ENCODE measurements at places on chromosomes 12 and 14.

DNA sequence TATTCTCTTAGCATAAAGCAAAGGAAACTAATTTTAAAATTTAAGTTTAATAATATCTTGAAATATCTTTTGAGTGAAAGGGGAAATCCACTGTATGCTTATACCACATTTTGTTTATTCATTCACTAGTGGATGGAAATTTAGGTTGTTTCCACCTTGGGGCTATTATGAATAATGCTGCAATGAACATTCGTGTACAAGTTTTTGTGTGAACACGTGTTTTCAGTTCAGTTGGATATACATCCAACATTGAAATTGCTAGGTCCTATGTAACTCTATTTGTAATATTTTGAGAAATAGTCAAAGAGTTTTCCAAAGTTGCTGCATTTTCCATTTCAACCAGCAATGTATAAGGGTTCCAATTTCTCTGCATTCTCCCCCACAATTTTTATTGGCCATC, 83.7 kb upstream of the ETV6 start:
- no peak for DNase-seq

- DNase-seq, result no peak
Measured at GRCh38 chr14:38839694-38840365, 263.2 kb downstream of the SEC23A start.

- no peak for DNase-seq
Measured at GRCh38 chr12:26845057-26845666, 12.2 kb upstream of the ITPR2 start.

- DNase-seq, result no peak
Measured at GRCh38 chr12:90239732-90240260, 531.2 kb upstream of the ATP2B1 start.

DNA sequence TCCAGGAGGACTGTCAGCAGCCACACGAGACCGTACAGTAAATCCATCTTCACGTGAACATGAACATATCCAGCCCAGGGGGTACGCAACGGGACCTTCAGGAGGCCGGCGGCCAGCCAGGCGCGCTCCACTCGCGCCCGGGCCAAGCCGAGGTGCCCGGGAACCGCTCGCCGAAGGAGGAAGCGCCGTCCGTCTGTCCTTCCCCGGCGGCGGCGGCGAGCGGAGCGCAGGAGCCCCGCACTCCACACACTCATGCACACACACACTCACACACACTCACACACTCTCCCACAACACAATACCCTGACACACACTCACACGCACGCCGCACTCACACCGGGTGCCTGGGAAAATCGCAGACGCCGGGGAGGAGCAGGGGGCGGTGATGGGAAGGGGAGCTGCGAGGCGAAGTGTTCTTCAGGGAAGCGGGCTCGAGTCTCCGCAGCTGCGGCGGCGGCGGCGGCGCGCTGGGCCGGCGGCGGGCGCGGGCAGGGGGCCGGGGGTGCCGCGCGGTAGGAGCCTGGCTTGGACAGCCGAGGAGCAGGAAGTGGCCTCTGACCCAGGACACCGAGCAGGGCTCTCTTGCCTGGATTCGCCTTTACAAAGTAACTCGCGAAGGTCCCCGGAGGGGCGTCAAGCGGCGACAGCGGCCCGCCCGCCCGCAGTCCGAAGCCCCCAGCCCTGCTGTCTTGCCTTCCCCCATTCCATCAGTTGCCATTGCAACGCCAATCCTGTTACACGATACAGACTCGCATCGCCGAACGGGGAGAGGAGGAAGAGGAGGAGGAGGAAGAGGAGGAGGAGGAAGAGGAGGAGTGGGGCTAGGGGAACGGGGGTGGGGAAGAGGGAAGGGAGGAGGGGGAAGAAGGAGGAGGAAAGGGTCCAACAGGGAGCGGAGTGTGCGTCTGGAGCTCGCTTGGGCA, 601 bp downstream of the MDGA2 start:
- no peak for DNase-seq

DNA sequence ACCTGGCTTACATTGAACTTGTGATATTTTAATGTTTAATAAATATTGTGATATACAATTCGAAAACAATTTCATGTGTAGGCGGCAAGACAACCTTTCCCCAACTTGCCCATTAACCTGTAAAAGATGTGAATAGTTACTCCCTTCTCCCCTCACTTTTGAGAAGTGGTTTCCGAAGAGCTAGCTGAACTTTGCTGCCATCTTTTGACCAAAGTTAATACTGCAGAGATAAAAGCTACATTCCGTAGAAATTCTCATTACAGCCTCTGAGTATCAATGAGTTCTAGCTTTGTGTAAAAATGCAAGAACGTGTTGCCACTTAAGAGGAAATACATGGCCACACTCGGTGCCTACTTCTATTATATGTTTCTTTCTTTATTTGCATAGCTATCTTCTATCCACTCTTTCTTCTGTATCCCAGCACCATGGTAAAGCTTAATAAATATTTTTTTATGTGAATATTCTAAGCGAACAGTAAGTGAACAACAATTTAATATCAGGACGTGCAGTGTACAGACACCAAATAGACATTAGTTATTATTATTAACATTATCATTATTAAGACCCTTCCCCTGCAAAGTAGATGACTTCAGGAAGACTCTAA, 105.1 kb upstream of the TMEM260 start:
- DNase-seq, result peak; percentile 21

DNA sequence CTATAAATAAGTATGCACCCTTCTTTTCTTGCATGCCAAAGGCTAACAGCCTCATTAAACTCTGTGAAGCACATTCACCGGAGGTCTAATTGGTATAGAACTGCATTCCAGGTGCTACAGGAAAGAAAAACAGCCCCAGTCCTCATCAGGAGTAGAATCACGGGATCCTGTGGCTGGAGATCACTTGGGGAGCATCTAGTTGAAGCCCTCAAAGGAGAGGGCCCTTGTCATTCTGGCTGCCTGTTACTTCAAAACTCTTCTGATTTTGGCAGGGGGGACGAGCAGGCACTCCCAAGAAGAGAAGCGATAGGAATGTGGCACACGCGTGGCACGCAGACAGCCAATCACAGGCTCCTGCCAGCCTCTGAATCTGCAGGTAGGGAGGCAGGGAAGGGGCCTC, 154.4 kb downstream of the TTC7B start:
- no peak for DNase-seq

GRCh38 chr14:69471436-69471835, 13.1 kb upstream of the PLEKHD1 start:
- DNase-seq, result no peak

GRCh38 chr14:20808162-20808483, 5.5 kb upstream of the RNASE1 start:
- no peak for DNase-seq

- DNase-seq, result no peak
Measured at GRCh38 chr12:13243516-13244070, 47.1 kb downstream of the EMP1 start.

DNA sequence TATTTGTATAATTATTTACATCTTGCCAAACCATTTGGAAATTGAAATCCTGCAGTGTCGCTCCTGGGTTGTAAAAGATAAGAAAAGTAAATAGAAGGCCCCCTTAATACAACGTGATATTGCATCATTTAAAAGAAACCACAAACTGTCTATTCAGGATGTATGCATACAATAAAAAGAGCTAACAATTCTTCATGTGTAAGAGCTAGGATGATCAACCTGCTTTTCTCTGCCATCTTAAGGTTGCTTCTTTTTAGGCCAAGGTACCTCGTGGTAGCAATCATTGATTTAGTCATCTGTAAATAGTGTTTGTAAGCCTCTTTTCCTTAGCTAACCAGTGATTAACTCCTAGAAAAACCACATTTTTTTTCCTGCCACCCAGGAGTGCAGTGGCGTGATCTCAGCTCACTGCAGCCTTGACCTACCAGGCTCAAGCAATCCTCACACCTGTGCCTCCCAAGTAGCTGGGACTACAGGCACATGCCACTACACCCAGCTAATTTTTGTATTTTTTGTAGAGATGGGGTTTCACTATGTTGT, 3.3 kb upstream of the USP44 start:
- DNase-seq, result no peak

DNA sequence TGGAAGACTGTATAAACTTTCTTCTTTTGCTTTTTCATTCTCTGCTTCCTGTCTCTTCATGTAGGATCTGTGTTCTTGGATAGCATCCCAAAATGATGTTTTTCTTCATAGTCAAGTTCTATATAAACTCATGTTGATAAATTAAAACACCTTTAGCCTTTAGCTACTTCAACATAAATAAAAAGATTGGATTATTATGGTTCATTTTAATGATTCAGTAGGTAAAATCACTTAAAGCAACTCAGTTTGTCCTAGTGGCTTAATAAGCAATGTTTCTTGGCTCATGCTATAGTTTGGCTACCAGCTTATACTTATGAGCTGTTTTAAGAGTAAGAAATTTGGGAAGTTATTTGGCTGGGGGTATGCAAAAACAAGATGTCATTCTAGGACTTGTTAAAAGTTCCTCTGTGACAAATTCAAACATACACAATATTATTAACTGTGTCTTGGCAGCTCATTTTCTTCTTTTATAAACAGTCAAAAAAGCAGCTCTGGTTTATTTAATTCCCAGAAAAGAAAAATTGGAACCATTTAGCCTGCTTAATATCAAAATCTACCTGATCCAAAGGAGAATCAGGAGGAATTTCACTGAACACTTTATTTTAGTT, 111.4 kb downstream of the TMTC3 start:
- DNase-seq, result no peak

DNA sequence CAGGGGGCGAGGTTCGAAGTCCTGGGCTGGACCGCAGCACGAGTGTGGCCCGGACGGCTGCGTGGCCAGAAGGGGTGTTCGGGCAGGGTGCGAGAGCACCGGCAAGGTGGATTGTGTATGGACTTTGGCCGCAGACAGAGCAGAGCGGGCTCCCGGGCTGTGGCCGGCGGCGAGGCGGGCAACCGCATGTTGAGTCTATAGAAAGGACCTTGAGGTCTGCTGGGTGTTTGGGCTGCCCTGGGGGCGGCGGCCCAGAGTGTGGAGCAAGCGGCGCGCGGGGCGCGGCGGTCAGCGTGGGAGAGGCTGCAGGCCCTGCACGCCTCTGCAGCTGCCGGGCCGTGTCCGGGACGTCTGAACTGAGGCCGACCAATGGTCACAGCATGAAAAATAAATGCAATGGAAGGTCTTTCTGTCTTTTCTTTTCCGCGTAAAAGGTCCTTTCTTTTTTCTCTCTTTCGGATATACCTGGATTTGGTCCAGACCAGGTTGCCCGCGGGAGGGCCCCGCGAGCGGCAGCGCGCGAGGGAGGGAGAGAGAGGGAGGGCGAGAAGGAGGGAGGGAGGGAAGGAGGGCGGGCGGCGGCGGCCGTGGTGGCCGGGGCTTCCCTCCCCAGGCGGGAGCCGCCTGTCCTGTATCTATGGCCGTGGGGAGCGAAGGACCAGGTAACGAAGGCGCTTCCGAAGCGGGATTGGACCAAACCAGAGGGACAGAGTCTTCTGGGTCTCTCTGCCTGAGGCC, 5.5 kb upstream of the HOXC9 start:
- no peak for DNase-seq

DNA sequence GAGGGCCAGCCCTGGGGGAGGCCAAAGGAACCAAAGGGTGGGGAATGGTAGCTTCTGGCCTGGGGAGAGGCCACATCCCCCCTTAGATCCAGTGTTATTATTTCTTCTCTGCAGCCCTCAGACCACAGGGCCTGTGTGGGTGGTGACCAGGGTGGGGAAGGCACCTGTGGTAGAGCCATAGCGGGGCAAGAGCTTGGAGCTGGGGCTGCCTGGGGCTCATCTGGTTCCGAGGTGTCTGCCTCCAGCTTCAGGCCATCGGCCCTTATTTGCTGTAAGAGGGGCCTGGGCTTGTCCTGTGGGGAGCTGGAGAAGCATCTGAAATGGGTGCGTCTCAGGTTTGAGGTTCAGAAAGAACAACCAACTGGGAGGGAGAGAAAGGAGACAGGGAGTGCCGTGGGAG, 2.1 kb upstream of the B3GNT4 start:
- no peak for DNase-seq

- DNase-seq, result no peak
Measured at GRCh38 chr12:116153983-116154382, 123.5 kb downstream of the MED13L start.

DNA sequence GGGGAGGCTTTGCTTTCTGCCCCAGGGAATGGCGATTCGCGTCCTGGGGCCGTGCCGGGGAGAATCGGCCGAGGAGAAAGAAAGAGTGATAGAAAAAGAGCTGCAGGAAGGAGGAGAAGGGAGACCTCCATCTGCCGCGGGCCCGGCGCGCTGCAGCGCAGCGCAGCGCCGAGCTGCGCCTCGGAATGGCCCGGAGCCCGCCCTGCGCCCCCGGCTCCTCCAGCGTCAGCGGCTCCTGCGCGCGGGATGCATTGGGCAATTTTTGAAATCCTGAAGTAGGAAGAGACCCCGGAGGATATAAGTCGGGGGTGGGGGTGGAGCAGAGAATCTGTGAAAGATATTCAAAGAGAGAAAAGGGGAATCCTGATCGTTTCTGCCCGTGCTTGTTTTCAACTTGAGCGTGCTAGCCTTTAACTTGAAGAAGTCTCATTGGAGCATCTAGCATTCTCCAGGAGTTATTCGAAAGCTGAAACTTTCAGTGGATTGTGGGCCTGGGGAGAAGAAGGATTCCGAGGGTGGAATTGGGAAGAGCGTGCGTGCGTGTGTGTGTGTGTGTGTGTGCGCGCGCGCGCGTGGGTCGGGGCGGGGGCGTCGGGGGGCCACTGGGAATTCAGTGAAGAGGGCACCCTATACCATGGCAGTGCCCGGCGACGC, 441 bp downstream of the PDE3A start:
- peak; percentile 7 for DNase-seq

GRCh38 chr14:64758025-64758521, 53.8 kb downstream of the PLEKHG3 start:
- no peak for DNase-seq

DNA sequence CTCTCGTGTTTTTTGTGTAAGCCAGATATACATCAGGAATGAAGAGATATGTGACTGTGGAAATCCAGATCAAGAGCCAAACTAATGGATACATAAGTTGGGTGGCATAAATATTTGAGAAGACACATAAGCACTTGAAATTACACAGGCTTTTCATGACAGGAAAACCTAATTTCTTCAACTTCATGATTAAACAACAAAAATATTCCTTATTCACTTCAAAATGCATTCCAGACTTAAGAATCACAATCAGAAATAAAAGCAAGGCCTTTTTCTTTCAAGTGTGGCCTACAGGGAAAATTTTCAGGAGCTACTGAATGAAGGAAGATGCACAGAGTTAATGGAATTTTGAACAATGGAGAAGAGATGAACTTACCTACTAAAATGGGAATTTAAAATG, 515.6 kb downstream of the FOXG1 start:
- no peak for DNase-seq

DNA sequence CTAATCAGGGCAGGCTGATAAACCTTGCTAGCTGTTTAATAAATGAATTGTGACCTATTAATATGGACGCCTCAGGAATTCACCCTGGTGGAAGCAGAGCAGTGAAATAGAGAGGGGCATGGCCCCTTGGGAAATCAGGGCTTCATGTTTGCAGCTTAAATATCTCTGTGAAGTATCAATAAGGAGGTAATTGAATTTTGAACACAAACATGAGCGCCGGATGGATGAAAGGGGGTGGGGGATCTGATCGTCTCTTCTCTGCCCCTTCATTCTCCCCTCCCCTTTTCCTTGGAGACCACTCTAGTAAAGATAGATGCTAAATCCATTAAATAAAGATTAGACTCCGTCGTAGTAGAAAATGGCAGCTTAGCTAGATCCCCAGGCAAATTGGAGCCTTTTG, 70.5 kb downstream of the LIN52 start:
- no peak for DNase-seq
